Stomach (tissue), 19 donors: ENCODE measurements at places on chromosomes 5 and 9. TPM values are rescaled to one million over a fixed set of nuclear protein-coding genes. Genes with fewer than 3 reads are reported as not detected.

GRCh38 chr5:150523472-150524350 lies 15.8 kb downstream of the NDST1 start:
- H3K4me3 ChIP-seq = no peak overlapping the region
- no peak overlapping the region for H3K27ac ChIP-seq
- H3K36me3 ChIP-seq = peaks cover 27% of the 10 kb centered on the region

DNA sequence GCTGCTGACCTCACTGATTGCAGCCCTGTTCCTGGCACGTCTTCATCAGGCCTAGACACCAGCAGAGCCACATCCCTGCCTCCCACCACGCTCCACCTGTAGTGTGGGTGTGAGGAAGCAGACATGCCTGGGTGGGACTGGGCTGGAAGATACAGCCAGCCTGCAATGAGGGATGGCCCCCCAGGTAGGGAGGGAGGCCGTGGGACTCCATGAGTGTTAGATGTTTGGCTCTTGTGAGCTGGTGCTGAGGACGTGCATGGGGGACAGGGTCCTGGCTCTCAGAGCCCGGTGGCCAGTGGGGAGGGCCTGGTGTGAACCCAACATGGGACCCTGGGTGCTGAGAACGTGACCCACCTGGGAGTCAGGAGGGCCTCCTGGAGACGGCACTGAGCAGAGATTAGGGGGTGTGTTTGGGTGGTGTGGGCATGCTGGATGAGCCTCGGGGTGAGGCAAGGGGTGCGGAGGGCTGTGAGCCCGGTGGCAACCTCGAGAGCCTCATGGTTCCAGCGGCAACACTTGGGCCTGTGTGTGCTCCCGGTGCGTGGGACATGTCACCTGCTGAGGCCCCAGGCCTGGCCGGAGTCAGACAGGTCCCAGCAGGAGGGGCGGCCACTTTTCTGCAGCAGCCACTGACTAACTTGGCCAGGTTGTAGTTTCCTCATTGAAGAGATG lies 87.6 kb downstream of the PHF2 start:
- no peaks in the 10 kb centered on the region for H3K4me1 ChIP-seq
- H3K36me3 ChIP-seq = peaks cover 96% of the 10 kb centered on the region

- H3K27me3 ChIP-seq = no peaks in the 10 kb centered on the region
- H3K4me3 ChIP-seq = no peak overlapping the region
- DNase-seq = no peak
- H3K27ac ChIP-seq = no peak overlapping the region
- no peaks in the 10 kb centered on the region for H3K4me1 ChIP-seq
These were observed 134.6 kb downstream of the PIK3R1 start for GRCh38 chr5:68350176-68350575.

- H3K27ac ChIP-seq = no peak overlapping the region
- peaks cover 76% of the 10 kb centered on the region for H3K4me1 ChIP-seq
- H3K36me3 ChIP-seq = peaks cover 6% of the 10 kb centered on the region
- H3K27me3 ChIP-seq = no peaks in the 10 kb centered on the region
- DNase-seq = peak; percentile 65
- H3K4me3 ChIP-seq = no peak overlapping the region
These were observed 4.8 kb downstream of the GLIPR2 start for GRCh38 chr9:36141288-36141687.

- no peaks in the 10 kb centered on the region for H3K36me3 ChIP-seq
- no peaks in the 10 kb centered on the region for H3K4me1 ChIP-seq
- DNase-seq = no peak
- H3K27ac ChIP-seq = no peak overlapping the region
- no peaks in the 10 kb centered on the region for H3K27me3 ChIP-seq
These were observed 116.9 kb downstream of the IRX2 start for GRCh38 chr5:2634399-2635176.

- H3K4me3 ChIP-seq = peak overlapping the region; percentile 52
- H3K27ac ChIP-seq = no peak overlapping the region
- DNase-seq = peak; percentile 51
- peaks cover 31% of the 10 kb centered on the region for H3K4me1 ChIP-seq
These were observed 4.5 kb upstream of the DMRT3 start for GRCh38 chr9:971901-972500.

The SLC28A3 gene
- polyA plus RNA-seq = not detected

The FOXD4L5 gene
- not detected for polyA plus RNA-seq

The MED10 gene
- polyA plus RNA-seq = 34.4 TPM

The CCL27 gene
- polyA plus RNA-seq = not detected

- peaks cover 24% of the 10 kb centered on the region for H3K4me1 ChIP-seq
- no peaks in the 10 kb centered on the region for H3K27me3 ChIP-seq
- no peak overlapping the region for H3K4me3 ChIP-seq
- no peak overlapping the region for H3K27ac ChIP-seq
These were observed 17.1 kb downstream of the MTREX start for GRCh38 chr5:55324815-55325418.

GRCh38 chr9:120742951-120743416 lies 28.7 kb upstream of the MEGF9 start:
- H3K27ac ChIP-seq = no peak overlapping the region
- no peaks in the 10 kb centered on the region for H3K27me3 ChIP-seq
- no peak for DNase-seq
- peaks cover 7% of the 10 kb centered on the region for H3K4me1 ChIP-seq
- no peaks in the 10 kb centered on the region for H3K36me3 ChIP-seq
- H3K4me3 ChIP-seq = no peak overlapping the region

- no peaks in the 10 kb centered on the region for H3K36me3 ChIP-seq
- H3K4me3 ChIP-seq = no peak overlapping the region
- DNase-seq = no peak
- no peaks in the 10 kb centered on the region for H3K27me3 ChIP-seq
- no peak overlapping the region for H3K27ac ChIP-seq
These were observed 484.9 kb downstream of the BNC2 start for GRCh38 chr9:16385590-16385989.

The TTC16 gene
- 0.12 TPM for polyA plus RNA-seq

- H3K36me3 ChIP-seq = no peaks in the 10 kb centered on the region
- DNase-seq = no peak
- no peak overlapping the region for H3K27ac ChIP-seq
- no peak overlapping the region for H3K4me3 ChIP-seq
- no peaks in the 10 kb centered on the region for H3K4me1 ChIP-seq
These were observed 36.1 kb downstream of the STRBP start for GRCh38 chr9:123232332-123232731.

- no peaks in the 10 kb centered on the region for H3K27me3 ChIP-seq
- H3K27ac ChIP-seq = no peak overlapping the region
- no peaks in the 10 kb centered on the region for H3K36me3 ChIP-seq
These were observed 508.3 kb upstream of the DAB2 start for GRCh38 chr5:39933061-39933460.

The SCGB3A2 gene
- not detected for polyA plus RNA-seq

DNA sequence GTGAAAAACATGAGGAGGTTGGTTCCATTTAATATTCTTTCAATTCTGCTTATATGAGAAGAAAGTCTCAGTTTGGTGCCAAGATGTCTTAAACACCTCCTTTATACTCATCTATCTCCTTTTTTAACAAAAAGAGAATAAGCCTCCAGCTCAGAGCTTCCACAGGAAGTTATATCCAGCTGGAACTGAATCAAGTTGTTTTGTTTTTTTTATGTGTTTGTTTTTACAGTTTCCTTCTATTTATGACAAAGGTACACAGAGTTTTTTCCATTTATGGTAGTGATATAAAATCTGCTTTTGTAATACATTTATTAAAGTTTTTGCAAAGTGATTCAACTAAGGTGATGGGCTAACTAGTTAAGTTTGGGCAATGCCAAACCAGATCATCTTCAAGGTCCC lies 10.4 kb downstream of the SPARC start:
- H3K27me3 ChIP-seq = no peaks in the 10 kb centered on the region
- H3K4me1 ChIP-seq = peaks cover 33% of the 10 kb centered on the region
- peaks cover 23% of the 10 kb centered on the region for H3K36me3 ChIP-seq
- no peak for DNase-seq
- H3K4me3 ChIP-seq = no peak overlapping the region

The MEGF10 gene
- 0.05 TPM for polyA plus RNA-seq

The DAB2IP gene
- polyA plus RNA-seq = 17.5 TPM

The SWI5 gene
- polyA plus RNA-seq = 31.8 TPM

GRCh38 chr9:89721176-89721700 lies 116.4 kb downstream of the GADD45G start:
- no peaks in the 10 kb centered on the region for H3K36me3 ChIP-seq
- H3K27ac ChIP-seq = no peak overlapping the region
- no peaks in the 10 kb centered on the region for H3K27me3 ChIP-seq
- H3K4me1 ChIP-seq = no peaks in the 10 kb centered on the region
- H3K4me3 ChIP-seq = no peak overlapping the region
- DNase-seq = no peak

DNA sequence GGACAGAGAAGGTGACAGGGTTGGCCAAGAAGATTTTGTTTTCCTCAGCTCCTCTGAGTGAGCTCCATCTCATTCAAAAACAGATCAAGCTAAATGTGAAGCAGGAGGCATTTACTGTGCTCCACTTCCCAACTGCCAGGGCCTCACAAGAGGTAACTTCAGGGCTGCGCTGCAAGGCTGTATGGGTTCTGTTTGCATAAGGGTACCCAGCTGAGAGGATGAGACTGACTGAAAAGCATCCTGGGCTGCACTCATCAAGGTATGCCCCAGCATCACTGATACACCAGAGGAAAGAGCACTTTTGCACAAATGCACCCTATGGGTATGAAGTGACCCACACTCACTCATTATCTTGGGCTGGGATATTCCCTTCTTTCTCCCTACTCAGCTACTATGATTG lies 316.2 kb upstream of the HAPLN1 start:
- no peak overlapping the region for H3K27ac ChIP-seq
- no peak overlapping the region for H3K4me3 ChIP-seq
- no peak for DNase-seq
- no peaks in the 10 kb centered on the region for H3K27me3 ChIP-seq
- H3K36me3 ChIP-seq = no peaks in the 10 kb centered on the region

GRCh38 chr9:110047955-110048402 lies 160.0 kb downstream of the C9orf152 start:
- peak; percentile 55 for DNase-seq
- H3K4me3 ChIP-seq = peak overlapping the region; percentile 73
- peaks cover 39% of the 10 kb centered on the region for H3K4me1 ChIP-seq

DNA sequence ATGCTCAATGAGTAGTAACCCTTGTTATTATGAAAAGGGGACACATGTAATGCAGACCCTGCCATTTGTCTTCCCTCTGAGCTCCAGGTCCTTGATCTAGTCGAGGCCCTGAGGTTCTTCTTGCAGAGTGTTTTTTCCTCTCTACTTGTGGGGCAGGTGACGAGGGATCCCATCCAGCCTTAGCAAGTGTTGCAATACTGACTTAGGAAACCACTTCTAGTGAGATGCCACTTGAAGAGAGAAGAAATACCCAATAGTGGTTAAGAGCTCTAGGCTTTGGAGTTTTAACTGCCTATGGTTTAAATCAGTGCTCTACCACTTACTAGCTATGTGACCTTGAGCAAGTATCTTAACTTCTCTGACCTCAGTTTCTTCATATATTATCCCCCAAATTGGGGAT lies 10.2 kb downstream of the PPARGC1B start:
- DNase-seq = no peak
- H3K36me3 ChIP-seq = no peaks in the 10 kb centered on the region
- no peaks in the 10 kb centered on the region for H3K4me1 ChIP-seq
- H3K4me3 ChIP-seq = no peak overlapping the region

- H3K27ac ChIP-seq = no peak overlapping the region
- H3K4me3 ChIP-seq = no peak overlapping the region
- H3K27me3 ChIP-seq = no peaks in the 10 kb centered on the region
- H3K4me1 ChIP-seq = no peaks in the 10 kb centered on the region
- H3K36me3 ChIP-seq = no peaks in the 10 kb centered on the region
These were observed 182.7 kb downstream of the TAF11L14 start for GRCh38 chr5:17816944-17817343.

The IL5 gene
- not detected for polyA plus RNA-seq

The LCN2 gene
- 33.1 TPM for polyA plus RNA-seq

DNA sequence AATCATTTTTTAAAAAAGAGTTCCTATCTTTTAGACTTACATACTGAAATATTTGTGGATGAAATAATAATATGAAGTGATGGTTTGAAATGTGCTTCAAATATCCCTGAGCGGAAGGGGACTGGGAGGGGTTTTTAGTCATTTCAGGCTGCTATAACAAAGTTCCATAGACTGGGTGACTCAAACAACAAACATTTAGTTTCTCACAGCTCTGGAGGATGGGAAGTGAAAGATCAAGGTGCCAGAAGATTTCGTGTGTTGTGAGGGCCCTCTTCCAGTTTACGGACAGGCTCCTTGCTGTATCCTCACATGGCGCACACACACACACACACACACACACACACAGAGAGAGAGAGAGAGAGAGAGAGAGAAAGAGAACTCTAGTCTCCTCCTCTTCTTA lies 27.1 kb upstream of the TEX10 start:
- no peak for DNase-seq
- H3K4me3 ChIP-seq = no peak overlapping the region
- no peaks in the 10 kb centered on the region for H3K27me3 ChIP-seq
- no peaks in the 10 kb centered on the region for H3K4me1 ChIP-seq

DNA sequence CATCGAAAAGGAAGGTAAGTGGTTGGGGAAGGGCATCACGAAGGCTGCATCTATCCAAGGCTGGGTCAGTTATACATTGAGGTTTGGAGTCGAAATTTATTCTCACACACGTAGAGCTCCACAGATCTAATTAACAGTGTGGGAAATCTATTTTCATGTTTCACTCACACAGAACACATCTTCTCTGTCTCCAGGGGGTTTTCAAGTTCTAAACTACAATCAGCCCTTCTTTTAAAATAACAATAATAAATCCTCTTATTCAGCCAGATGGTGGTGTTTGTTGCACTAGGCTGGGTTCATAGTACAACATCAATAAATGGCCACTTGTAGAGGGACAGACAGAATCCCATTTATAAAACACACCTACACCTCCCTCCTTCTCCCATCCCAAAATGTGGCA lies 174.5 kb upstream of the KLF9 start:
- H3K4me3 ChIP-seq = no peak overlapping the region
- H3K36me3 ChIP-seq = no peaks in the 10 kb centered on the region
- H3K27me3 ChIP-seq = no peaks in the 10 kb centered on the region
- peaks cover 34% of the 10 kb centered on the region for H3K4me1 ChIP-seq
- DNase-seq = no peak

The PCDHA5 gene
- polyA plus RNA-seq = 0.12 TPM
